Stimulated activated CD4-positive, alpha-beta T cell treated with anti-CD3 and anti-CD28 coated beads, Interleukin-15, amount 100 ng/mL, for 1 hour (primary cell): ENCODE measurements at places on chromosomes 6 and 20.

- DNase-seq: no peak
These were observed 417.0 kb upstream of the JAG1 start for GRCh38 chr20:11090751-11091150.

GRCh38 chr6:137111296-137112066, 62.0 kb downstream of the IL22RA2 start:
- no peak for DNase-seq

DNA sequence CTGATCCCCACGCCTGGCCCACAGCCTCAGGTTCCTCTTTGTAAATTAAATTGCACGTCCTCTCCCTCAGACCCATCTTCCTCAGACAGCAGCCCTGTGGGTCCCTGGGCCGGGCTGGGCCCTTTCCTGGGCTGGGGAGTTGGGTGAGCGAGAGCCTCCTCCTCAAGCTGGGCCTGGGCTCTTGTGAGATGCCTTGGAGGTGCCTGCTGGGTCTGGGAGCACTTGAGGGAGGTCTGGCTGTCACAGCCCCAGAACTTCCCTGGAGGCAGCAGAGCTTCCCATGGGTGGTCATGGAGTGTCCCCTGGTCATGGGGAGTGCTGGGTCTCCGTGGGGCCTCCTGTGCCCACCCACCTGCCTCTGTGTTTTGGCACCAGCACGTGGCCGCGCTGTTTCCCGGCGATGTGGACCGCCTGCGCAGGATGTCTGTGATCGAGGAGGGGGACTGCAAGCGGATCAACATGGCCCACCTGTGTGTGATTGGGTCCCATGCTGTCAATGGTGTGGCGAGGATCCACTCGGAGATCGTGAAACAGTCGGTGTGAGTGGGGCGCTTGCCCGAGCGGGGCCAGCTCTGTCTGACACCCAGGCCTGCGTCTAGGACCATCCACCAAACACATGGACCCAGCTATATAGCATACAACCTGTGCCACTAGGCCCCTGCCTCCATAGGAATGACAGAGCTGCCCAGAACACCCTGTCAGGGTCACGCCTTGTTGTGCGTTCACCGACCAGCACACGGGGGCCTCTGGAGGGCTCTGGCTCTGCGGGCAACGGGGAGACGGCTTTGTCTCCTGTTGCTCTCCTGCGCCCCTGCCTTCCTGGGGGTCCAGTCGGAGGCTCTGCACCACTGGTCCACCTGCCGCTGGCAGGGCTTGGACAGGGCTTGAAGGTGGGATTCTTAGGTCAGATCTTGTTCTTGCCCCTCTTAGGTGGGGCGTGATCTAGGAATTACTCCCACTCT, 33.0 kb downstream of the PYGB start:
- no peak for DNase-seq

- no peak for DNase-seq
These were observed 30.6 kb downstream of the SHLD1 start for GRCh38 chr20:5780846-5781217.

GRCh38 chr6:135703621-135704020, 147.9 kb upstream of the PDE7B start:
- no peak for DNase-seq

GRCh38 chr6:33391922-33392594, 435 bp downstream of the KIFC1 start:
- DNase-seq: no peak

GRCh38 chr6:154112181-154112809, 73.3 kb downstream of the OPRM1 start:
- no peak for DNase-seq

- no peak for DNase-seq
These were observed 309.2 kb upstream of the MAP3K7 start for GRCh38 chr6:90896075-90896547.

GRCh38 chr6:73234733-73235132, 9.4 kb upstream of the KHDC1L start:
- DNase-seq: no peak

GRCh38 chr6:147126618-147127022, 77.6 kb upstream of the STXBP5 start:
- DNase-seq: no peak

DNA sequence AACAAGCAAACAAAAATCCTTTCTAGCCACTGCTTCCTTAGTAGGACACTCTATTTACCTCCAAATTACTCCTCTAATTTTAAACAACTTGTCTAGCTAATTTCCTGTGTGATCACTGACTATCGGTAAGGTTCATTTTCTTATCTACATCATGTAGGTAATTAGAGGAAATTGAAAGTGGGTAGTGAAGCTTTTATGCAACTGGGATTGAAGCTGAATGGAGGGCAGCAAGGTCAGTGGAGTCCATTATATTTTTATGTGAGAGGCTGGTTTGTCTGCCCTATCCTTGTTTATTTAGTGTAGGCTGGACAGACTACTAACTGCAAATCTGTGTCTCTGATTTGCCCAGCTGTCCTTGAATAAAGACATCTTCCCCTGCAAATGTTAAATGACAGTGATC, 88.5 kb upstream of the SIM1 start:
- DNase-seq: no peak

DNA sequence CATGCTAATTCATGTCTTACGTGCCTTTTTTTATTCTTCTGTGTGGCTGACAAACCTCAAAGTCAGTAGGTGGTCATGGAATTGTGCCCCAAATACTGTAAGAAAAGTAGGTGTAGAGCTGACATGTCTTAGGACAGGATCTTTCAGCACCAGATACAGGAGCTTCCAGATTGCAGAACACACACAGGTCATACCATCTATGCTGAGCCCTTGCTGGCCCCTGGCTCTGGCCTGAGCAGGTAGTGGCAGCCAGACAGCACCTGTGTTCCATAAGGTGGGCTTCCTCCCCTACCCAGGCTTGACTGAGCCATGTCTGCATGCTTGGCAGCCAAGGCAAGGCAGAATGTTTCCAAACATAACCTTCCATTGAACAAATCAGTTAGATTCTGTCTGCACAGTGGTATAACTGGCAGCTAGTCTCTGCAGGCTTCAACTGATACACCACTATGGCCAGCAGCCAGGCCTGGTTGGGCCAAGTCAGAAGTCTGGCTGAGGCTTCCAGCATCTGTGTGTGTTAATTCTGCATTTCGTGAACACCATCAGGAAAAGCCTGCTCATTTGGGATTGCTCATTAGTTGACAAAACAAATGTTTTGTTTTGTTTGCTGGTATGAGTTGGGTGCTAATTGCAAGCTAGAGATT, 366.5 kb downstream of the FOXA2 start:
- DNase-seq: no peak
